ENCODE measurements at places on chromosomes 1 and 21.
A peak's percentile ranks its signal among the peaks of the same experiment; 100 is the strongest.

- no peak for DNase-seq
Observed at GRCh38 chr1:91826649-91827048, 59.3 kb downstream of the TGFBR3 start.

DNA sequence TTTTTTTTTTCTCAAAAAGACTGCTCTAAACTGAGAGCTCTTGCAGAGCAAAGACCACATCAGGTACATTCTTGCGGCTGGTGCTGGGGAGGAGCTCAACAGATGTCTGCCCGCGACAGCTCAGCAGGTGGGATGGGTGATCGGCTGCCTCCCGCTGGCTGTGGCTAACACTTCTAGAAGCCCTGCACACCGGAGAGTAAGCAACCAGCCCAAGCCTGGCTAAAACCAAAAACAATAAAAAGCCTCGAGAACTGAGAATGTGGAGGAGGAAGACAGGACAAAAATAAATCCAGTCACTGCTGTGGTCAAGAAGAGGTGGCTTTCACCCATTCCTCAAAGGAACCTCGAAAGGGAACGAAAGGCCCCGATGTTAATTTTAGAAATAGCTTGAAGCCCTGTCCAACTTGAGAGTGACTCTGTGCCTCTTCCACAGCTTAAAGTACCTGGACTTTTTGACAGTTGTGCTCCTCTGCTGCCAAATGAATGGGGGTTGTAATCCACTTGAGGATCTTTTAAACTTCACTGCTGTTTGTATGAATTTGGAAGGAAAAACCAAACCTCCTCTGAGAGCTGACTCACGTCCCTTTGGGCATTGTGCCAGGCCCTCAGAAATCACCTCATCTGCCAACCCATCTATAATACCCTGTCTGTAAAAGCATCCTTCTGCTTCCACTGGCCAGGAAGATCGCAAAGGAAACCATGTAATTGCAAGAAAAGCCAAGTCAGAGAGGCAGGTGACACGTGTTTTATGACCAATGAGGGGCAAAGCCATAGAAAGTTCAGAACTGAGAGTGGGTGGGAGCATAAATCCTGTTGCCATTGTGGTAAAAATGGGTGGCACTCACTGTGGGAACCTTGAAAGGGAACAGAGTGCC, 78.6 kb downstream of the KCNN3 start:
- DNase-seq = no peak

- DNase-seq = no peak
Observed at GRCh38 chr1:236492378-236492777, 31.4 kb upstream of the LGALS8 start.

GRCh38 chr1:225418059-225418458, 9.8 kb downstream of the LBR start:
- DNase-seq = no peak

DNA sequence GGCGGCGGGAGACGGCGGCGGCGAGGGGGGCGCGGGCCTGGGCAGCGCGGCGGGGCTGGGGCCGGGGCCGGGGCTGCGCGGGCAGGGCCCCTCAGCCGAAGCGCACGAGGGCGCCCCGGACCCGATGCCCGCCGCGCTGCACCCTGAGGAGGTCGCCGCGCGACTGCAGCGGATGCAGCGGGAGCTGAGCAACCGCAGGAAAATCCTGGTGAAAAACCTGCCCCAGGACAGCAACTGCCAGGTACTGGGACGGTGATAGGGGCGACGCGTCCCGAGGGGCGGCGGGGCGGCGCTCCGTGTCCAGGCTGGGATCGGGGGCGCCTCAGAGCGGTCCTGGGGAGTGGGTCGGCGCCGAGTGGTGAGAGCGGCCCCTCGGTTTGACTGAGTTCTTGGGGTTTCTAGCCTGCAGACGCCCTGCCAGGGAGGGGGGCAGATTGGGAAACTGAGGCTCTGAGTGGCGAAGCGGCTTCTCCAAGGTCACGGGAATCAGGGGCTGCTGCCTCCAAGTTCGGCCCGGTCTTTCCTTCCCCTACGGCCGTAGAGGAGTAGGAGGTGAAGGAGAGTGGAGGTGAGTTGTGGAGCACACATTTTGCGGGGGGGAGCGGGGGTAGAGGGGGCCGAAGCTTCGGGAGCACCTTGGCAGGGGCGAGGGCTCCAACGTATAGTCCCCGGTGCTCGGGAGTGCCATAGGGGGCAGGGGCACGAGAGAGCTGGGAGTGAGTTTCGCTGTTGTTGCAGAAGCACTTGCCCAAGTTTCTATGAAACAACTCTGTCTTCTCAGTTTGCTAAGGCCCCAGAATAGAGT, 508 bp downstream of the RAVER2 start:
- peak; percentile 57 for DNase-seq

- no peak for DNase-seq
Observed at GRCh38 chr1:231338270-231339128, at the start of gene SPRTN. TSS of gene SPRTN (plus strand) at chr1:231338293. CDS start at chr1:231338384, 91 bp downstream.

DNA sequence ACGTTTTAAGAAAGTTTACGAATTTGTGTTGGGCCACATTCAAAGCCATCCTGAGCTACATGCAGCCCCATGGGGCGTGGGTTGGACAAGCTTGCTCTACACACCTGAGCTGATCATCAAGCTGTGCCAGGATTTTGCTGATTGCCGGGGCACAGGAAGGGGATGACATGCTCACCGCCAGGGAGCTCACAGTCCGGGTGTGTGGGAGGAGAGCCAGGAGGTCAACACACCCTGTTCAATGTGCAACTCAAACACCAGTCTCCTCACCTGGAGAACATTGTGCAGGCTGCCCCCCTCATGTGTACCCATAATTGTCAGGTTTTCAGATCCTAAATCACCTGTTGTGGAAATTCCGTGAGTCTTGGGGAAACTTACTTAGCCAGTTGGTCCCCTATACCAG, 969 bp downstream of the CYP4A11 start:
- DNase-seq = no peak

GRCh38 chr1:184810735-184811343, 56.2 kb upstream of the EDEM3 start:
- DNase-seq = no peak

DNA sequence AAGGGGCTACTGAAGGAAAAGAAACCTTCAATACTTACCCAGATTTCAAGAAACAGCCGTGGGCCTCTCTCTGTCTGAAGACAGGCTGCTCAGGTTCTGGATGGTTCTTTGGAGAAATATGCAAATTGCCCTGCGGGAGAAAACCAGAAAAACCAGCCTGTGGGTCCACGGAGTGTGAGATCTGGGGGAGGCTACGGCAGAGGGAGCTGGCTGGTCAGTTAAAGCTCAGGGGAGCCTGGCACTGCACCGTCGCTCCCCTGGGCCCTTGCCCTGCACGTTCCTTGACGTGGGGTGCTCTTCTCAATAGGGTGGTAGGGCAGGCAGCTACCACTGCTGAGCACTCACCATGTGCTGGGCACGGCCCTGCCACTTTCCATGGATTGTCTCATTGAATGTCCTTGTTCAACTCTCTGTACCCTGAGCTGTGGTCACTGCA, 12.7 kb downstream of the TMCO4 start:
- DNase-seq = peak; percentile 70

DNA sequence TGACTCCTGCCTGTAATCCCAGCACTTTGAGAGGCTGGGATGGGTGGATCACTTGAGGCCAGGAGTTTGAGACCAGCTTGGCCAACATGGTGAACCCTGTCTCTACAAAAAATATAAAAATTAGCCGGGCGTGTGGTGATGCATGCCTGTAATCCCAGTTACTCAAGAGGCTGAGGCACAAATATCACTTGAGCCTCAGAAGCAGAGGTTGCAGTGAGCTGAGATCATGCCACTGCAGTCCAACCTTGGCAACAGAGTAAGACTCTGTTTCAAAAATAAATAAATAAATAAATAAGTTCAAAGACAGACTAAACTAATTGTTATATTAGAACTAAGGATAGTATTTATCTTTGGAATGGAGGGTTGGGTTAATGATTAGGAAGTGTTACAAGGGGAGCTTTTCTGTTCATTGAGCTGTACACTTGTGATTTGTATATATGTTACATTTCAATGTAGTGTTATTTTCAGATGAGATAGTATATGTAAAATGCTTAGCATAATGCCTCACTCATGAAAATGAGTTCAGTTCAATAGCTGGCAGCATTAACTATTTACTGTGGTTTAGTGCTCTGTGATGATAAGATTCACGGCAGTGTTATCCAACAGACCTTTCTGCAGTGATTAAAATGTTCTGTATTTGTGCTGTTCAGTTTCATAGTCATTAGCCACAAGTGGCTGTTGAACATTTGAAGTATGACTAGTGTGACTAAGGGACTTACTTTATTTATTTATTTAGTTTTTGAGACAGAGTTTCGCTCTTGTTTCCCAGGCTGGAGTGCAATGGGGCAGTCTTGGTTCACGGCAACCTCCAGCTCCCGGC, 47.7 kb downstream of the OSBPL9 start:
- DNase-seq = no peak

DNA sequence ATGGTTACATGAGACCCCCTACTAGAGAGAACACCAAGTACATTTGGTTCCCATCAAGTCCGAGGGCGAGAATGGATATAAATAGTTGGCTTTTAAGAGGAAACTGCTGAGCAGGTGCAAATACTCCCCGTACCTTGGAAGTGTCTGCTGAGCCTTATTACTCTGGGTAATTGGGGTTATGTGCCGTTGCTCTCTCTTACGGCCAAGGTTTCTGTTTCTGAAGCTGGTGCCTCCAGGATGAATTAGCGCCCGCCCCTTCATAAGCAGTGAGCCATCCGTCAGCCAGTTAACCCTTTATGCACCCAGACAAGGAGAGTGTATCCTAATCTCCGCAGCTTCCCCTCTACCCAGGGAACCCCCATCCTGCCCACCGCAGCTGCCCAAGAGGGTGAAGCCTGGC, 90.4 kb upstream of the AJAP1 start:
- DNase-seq = peak; percentile 43

DNA sequence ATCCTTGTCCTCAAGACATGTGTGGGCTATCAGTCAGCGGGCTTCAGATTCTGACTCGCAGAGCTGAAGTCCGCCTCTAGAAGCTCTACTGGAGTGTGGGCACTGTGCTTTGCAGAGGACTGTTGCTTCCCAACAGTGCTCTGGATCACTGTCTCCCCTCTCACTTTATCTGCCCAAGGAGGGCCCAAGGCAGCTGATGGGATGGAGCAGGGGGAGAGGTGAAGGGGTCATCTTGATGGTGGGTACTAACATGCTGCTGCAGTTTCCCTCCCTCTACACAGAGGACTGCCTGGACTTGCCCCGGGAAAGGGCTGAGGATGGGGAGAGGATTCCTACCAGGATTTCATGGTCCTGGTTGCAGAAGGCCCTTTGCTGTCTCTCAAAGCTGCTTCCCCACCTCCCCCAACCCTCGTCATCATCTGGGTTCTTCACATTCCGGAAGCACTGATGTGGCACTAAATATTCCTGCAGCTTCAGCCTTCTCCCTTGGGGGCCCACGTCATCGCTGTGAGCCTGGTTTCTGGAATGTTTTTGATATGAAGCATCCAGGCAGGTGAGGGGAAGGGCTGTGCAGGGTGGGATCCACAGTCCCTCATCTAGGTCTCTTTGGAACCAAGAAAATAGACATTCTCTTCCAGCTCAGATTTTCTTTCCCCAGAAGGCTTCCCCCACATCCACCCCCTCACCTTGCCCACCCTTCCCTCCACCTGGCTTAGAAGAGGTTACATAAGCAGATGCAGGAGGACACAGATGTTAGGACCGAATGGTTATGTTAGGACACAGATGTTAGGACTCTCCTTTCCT, 23.2 kb downstream of the NUAK2 start:
- peak; percentile 92 for DNase-seq

DNA sequence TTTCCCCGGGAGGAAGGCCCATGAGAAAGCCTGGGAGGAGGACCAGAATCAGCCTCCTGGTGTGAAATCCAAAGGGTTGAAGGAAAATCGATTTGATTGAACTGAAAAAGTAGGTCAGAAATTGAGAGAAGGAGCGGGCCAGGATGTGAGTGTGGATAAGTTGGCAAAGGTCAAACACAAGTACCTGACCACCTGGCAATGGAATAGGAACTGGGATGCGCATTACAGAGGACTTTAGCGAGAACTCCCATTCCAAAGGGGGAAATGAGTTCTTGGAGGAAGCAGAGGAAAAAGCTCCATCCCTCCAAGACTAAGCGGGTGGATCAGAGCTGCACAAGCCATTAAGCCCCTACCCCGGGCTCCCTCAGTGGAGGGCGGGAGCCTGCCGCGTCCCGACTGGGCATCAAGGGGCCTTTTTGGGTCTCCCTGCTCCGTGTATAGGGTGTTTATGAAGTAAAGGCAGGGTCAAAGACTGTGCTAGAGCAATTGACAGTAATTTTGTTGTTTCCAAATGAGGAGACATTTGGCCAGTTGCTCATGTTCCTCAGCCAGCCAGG, 56.4 kb downstream of the TGFB2 start:
- DNase-seq = no peak

DNA sequence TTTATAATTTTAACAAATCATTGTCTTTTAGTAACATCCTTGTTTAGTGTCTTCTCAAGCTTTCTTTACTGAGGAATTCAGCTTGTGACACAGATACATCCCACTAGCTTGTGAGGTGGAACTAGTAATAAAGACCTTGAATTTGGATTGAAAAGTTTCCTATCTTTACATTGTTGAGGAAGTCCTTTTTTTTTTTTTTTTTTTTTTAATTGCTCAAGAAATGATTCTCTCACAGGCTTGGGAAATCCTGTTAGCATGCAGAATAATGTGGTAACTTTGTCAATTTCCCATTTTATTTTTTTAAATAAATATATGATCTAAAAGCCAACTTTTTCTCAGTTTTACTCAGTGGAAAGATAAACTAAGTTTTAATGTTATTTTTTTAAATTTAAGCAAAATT, 15.8 kb downstream of the DENND2D start:
- DNase-seq = no peak

DNA sequence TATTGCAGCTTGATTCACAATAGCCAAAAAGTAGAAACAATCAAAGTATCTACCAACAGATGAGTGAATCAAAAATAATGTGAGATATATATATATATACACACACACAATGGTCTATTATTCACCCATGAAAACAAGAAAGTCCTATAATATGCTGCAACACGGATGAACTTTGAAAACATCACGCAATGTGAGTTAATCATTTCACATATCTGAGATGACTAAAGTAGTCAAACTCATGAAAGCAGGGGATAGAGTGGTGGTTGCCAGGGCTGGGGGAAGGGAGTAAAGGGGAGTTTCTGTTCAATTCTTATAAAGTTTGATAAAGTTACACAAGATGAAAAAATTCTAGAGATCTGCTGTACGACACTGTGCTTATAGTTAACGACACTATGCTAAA, 1234.8 kb downstream of the MRPL39 start:
- no peak for DNase-seq

DNA sequence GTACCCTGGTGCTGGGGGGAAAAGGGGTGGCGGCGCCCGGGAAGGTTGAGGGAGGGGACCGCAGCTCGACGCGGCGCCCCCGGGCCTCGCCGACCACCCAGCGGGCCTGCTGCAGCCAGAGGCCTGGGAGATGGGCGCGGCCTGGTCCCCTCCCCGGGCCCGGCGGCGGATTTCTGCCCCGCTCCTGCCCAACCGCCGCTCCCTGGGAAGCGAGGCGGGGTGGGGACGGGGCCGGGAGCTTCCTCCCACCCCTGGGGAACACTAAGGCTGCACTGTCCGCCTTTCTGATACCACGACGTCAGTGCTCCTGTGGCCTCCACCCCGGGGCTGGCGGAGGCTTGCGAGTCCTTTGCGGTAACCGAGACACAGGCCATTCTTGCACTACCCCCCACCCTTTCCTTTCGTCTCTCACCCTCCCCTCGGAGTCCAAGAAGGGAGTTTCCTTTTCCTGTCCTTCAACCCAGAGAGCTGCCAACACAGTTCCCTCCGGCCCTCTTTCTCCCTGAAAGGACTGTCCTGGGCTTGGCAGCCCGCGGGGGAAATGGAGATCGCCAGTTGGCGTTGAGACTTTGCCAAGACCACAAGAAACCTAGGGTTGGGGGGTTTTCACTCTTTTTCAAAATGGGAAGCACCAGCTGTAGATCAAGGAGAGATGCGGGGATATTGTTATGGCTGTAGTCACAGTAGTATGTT, 742 bp downstream of the SH3GLB1 start:
- DNase-seq = peak; percentile 81

- no peak for DNase-seq
Observed at GRCh38 chr1:202160377-202160940, at the start of gene PTPN7. TSS of gene PTPN7 (minus strand) at chr1:202160602. CDS start at chr1:202159402, 1,200 bp downstream.
